ENCODE measurements at places on chromosomes 6 and 20.

- DNase-seq, result peak; percentile 36
Measured at GRCh38 chr6:152206072-152206818, 398.8 kb downstream of the ESR1 start.

DNA sequence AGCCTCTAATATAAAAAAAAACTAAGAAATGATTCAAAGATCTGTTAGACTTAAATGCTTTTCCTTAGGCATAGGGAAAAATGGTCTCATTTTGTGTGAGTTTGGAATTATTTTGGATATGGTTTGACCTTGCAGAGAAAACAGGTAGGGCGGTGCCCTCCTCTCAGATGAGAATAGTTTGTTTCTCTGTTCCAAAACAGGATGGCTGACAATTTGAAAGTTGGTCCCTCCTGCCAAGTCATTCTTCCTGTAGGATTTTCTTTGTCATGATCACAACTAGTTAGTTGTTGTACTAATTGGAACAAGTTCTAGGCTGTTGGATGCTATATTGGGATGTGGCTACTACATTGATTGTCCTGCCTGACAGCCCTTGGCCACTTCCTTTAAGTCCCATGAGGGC lies 108.6 kb downstream of the BCKDHB start:
- no peak for DNase-seq

DNA sequence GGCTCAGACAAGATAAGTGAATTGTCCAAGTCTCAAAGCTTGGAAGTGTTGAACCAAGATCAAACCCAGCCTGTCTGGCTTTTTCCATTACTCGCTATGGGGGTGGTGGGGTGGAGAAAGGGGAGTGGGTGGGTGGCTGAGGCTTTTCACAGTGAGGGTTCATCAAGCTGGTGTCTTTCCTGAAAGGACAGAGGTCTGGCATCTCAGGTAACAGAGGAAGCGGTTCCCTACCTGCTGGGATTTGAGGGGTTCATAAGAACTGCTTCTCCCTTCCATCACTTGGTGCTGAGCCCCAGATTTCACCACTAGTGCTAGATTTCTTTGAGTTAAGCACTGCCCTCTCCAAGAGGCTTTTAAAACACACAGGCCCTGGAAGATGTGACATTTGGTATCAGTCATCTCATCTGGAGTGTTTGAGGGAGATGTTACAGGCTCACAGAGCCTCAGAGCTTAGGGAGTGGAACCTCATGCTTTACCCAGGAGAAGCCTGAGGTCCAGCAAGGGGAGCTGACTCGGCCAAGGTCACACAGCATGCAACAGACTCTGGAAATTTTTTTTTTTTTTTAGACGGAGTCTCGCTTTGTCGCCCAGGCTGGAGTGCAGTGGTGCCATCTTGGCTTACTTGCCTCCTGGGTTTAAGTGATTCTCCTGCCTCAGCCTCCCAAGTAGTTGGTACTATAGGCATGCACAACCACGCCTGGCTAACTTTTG lies 6.0 kb upstream of the VEGFA start:
- no peak for DNase-seq

GRCh38 chr6:49964064-49964463 lies at the start of gene DEFB114:
Gene DEFB114, minus strand, starts transcription at chr6:49964164. Its CDS starts 59 bp downstream, at chr6:49964105.
- no peak for DNase-seq

GRCh38 chr6:41716516-41717391 lies 18.7 kb downstream of the TFEB start:
- DNase-seq, result no peak

- DNase-seq, result no peak
Measured at GRCh38 chr6:168686831-168687730, 246.1 kb downstream of the SMOC2 start.

GRCh38 chr6:15464211-15464725 lies 198.6 kb downstream of the DTNBP1 start:
- peak; percentile 47 for DNase-seq

DNA sequence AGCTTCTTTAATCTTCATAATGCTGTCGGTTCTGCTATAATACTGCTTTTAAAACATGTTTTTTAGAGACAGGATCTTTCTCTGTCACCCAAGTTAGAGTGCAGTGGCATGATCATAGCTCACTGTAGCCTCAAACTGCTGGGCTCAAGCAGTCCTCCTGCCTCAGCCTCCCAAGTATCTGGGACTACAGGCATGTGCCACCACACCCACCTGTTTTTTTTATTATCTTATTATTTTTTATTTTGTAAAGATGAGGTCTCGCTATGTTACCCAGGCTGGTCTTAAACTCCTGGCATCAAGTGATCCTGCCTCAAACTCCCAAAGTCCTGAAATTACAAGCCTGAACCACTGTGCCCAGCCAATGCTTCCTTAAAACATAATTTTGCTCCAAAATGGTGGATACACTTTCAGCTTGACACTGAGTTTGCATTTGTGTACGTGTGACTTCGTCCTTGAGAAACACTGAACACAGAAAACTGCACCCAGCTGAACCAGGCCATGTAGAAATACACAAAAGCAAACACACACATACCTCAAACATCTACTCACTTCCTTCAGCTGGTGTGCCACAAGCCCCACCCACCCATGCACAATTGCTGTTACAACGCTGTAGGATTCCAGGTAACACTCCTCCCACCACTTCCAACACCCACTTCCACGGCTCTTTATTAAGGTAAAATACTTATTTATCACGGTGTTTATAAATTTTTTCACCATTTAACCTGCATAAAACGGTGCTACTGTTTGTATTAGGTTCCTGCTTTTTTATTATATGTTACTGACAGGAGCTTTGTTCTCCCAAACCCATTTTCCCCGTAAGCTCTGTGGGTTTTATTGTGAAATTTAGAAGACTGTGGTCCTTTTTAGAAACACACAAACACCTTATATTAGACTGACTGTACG lies 109.1 kb downstream of the TSHZ2 start:
- no peak for DNase-seq

DNA sequence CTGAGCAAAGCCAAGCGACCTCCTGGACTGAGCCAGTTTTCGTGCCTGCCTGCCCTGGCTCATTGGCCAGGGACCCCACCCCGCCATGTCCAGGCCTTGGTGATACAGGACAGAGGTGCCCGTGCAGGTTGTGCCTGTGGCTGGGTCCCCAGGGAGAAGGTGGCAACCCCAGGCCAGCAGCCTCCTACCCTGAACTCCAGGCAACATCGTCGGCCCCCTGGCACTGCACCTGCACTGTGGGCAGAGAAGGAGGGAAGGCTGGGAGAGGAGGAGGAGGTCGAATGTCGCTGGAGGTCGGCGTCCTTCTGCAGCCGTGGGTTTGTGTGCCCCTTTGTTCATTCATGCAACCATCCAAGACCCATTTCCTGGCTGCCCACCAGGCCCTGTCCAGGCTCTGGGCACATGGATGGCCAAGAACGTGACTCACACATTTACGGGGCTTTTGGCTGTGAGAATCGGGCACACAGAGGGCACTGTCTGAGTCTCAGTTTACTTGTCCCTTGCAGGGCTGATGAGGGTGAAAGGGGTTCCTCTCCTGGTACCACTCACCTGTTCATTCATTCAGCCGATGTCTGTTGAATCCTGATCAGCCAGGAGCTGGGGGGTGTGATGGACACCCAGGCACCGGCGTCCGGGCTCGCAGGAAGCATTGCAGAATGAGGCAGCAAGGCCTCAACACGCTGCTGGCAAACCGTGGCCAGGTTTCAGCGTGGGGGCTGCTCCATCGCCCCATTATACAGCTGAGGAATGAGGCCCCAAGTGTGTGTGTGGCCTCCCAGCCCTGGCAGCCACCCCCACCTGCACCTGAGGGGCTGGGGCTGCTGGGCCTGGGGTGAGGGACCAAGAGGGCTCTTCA lies 2.3 kb upstream of the RBBP8NL start:
- DNase-seq, result no peak

GRCh38 chr20:32823737-32824588 lies 4.2 kb downstream of the MAPRE1 start:
- no peak for DNase-seq
